H1 (cell line): ENCODE measurements at places on chromosomes 3 and 15.

GRCh38 chr15:87734571-87735373 is 521.8 kb downstream of the NTRK3 start:
- DNase-seq, result no peak

GRCh38 chr3:117762621-117763037 is 1053.0 kb downstream of the TUSC7 start:
- no peak for DNase-seq

DNA sequence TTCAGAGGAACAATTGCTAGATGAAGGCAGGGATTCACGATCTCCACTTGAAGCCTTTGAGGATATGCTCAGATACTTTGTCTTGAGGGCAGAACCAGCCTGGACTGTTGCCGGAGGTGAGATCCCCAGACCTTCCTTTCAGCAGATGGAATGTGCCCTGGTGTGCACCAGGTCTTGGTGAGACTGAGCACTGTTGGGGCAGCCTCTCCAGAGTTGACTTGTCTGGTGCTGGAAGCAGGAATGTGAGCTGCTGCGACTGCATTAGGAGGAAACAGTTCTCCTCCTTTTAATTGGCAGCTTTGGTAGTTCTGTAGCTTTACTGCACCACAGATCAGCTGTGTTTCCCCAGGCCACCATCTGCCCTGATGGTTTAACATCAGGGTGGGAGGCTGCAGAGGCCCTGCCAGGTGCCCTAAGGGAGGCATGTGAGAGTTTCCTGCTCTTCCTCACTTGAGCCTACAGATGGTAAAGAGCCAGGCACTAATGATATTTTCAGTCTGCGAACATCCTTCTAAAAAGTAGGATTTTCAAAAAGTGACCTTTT is 58.5 kb downstream of the CTDSPL start:
- DNase-seq, result no peak

- no peak for DNase-seq
Measured at GRCh38 chr15:27595211-27595610, 503.9 kb downstream of the OCA2 start.

DNA sequence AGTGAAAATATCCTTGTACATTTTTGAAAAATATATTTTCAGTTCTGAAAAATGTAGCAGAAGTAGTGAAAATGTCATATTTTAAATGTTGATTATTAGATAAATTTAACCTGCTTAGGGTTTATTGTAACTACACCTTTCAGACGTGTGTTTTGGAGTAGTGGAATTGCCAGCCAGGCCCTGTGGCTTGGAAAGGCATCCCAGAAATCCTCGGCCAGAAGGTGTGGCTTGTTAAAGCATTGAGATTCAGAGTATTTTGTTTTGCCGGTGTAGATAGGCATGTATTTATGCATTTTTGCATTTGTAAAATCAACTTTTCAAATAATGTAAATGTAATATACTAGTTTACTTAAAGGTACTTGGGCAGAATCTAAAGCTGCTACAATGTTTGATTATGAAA is 7.0 kb downstream of the EBLN2 start:
- no peak for DNase-seq

- no peak for DNase-seq
Measured at GRCh38 chr15:68318008-68318835, 40.7 kb downstream of the FEM1B start.

- no peak for DNase-seq
Measured at GRCh38 chr3:22887664-22888291, 315.3 kb upstream of the UBE2E2 start.

DNA sequence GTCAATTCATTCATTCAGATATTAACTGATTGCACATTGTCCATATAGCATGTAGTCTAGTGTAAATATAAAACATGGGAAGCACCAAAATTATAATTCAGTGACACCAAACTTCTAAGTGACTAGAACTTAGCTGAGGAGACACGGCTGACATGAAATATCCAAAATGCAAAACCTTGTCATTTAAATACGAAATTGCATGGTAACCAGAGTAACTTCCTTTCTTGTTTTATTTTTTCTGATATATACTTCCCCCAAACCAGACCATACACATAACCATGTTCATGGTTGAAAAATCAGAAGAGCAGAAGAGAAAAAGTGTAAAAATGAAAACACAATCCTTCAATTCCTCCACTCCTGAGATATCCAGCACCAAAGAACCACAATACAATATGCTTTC is 38.0 kb downstream of the CBLB start:
- DNase-seq, result no peak
